ENCODE measurements at places on chromosomes 5 and 9.
A peak's percentile ranks its signal among the peaks of the same experiment; 100 is the strongest.

- no peak for DNase-seq
Observed at GRCh38 chr9:138028596-138028995, 151.0 kb downstream of the CACNA1B start.

DNA sequence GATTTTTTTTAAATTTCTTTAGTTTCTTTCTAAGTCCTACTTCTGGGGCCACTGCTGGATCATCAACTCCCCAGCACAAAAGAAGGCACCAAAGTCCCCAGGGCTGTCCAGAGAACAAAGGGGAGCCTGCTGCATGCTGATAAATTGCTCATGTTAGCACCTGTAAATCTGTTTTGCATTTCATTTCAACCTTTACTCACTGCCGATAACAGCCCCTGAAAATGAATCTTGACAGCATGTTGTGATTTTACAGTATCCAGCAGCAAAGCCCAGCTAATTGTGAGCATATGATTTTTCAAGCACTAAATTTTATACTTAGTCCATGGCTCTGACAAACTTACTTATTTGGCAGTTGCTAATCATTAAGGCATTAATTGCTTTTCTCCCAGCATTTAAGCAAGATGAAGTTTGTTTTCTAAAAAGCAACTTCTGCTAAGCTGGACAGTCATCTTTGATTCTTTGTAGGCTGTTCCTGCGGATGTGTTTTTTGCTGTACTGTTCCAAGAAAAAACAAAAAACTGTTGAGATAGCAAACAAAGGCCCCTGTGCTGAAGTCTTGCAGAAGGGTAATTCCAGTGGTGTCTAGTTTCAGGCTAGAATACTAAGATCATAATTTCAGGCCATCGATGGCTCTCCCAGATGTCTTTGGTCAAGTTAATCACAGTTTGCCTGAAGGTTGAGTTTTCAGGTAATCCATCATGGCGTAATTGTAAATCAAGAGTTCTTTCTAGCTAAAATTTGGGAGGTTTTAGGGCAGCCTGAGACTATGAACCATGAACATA, 73.1 kb upstream of the GAS1 start:
- DNase-seq: no peak

DNA sequence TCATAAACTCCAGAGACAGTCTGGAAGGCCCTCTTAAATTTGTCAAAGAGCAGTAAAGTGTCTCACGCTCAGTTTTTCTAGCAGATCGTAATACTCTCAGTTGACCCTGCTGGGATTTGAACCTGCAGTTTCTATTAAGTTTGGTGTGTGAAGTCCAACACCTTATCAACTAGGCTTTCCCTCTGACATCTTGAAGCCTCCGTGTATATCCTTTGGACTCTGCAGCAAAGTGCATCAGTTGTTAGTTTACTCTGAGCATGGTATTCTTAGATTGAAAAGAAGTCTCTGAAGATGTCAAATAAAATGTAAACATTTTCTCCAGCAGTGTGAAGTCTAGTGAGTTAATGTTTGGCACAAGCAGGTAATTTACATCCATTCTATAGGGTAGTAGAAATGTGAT, 2.4 kb downstream of the FUBP3 start:
- no peak for DNase-seq

- no peak for DNase-seq
Observed at GRCh38 chr5:95822043-95822541, 434 bp downstream of the GLRX start.

- DNase-seq: peak; percentile 48
Observed at GRCh38 chr5:141430332-141431113, at the start of gene PCDHGA12. Gene PCDHGA12 (plus strand): TSS chr5:141430507. CDS start chr5:141430760, 253 bp downstream.

DNA sequence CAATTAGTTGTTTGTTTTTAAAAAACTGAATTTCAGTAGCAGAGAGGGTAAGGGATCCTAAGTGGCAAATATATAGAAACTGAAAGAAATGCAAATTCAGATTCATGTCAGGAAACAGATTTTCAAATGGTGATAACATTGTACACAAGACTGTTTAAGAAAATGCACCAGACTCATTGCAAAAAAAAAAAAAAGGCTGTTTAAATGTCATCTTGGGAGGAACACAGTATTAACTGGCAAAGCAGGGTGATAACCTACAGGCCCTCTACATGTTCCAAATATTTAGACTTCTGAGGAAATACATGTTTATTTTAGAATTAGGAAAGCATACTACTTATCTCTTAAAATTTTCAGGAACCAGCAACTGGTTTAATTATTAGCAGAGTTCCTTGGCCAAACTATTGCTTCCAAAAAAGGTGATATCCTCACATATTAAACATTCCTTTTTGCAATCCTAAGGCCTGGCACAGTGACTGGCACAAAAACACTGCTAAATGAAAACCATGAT, 114.5 kb downstream of the TSSK1B start:
- DNase-seq: no peak

- DNase-seq: no peak
Observed at GRCh38 chr9:34579104-34579807, 10.3 kb downstream of the CNTFR start.

DNA sequence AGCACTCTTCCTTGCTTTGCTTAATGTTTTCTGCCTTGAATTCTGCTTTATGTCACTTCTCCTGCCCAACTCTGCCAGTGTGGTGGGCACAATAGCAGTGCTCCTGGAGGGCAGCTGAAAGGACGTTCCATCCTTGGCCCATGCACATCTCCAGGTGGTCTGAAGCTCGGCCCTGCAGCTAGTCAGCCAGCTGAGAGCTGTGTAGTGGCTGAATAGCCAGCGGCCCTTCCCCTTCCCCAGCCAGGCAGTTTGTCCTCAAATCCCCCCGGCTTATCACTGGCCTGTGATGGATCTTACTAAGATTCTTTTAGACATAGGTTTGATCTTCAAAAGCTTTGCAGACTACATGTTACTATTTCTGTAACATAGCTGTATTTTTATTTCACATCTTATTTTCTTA, 42.7 kb upstream of the ANGPTL2 start:
- no peak for DNase-seq

GRCh38 chr5:92963800-92964199, 617.2 kb downstream of the NR2F1-AS1 start:
- no peak for DNase-seq

DNA sequence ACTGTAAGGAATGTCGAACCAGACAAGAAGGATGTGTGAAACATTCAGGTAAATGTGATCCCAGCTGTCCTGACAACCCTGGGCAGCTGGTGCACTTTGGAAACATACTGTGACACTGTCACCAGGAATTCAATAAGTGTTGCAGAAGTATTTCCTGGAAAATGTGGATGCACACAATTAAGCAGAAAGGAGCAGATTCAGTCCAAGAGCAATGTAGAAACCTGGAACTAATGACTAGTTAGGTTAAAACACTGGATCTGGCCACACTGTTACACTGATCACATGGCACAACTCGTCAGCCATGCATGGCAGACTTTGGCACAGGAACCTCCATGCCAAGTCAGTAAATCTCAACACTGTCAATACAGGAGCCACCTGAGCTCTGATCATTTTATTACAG, 109.0 kb downstream of the FAM174A start:
- DNase-seq: no peak

GRCh38 chr5:95715799-95716461, 15.2 kb upstream of the RHOBTB3 start:
- DNase-seq: no peak

GRCh38 chr5:39059064-39059463, 15.1 kb downstream of the RICTOR start:
- no peak for DNase-seq

DNA sequence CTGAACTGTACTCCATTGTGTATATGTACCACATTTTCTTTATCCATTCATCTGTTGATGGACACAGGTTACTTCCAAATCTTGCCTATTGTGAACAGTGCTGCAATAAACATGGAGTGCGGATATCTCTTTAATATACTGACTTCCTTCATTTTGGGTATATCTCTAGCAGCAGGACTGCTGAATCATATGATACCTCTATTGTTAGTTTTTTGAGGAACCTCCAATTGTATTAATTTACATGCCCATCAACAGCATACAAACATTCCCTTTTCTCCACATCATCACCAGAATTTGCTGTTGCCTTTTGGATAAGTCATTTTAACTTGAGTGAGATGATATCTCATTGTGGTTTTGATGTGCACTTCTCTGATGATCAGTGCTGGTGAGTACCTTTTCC, 81.8 kb upstream of the FAM120A start:
- DNase-seq: no peak

- DNase-seq: no peak
Observed at GRCh38 chr5:98839469-98840383, 66.3 kb downstream of the RGMB start.

- no peak for DNase-seq
Observed at GRCh38 chr5:82784521-82784920, 292.7 kb downstream of the TMEM167A start.

- no peak for DNase-seq
Observed at GRCh38 chr9:37618817-37619216, 26.4 kb upstream of the TOMM5 start.

- DNase-seq: no peak
Observed at GRCh38 chr5:150764530-150764929, 5.7 kb upstream of the DCTN4 start.

GRCh38 chr5:149578896-149579295, 2.4 kb upstream of the ARHGEF37 start:
- DNase-seq: no peak

GRCh38 chr5:30734118-30734517, 459.4 kb upstream of the CDH6 start:
- no peak for DNase-seq

DNA sequence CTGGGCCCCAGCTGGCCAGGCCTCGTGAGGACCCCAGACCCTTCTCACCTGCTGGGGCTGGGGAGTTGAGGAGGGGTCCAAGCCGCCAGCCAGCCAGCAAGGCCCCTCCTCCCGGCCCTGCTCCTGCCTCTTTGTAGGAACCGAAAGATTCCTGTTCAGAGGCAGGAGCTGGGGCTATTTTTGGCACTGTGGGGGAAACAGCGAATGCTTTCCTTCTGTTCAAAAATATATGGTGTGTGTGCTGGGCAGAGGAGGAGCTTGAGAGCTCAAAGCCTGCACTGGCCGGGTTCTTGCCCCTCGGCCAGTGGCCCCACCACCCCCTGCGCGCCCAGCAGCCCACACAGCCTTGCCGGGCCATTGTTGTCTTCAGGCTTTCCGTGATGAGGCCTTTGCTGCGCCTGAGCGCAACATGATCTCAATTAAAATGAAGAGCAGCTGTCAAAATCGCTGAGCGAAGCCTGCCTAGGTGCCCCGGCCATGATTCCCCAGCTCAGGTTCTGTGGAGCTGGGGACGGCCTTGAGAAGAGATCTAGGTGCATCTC, 13.4 kb downstream of the NCS1 start:
- DNase-seq: no peak

GRCh38 chr5:16894236-16895057, 41.6 kb downstream of the MYO10 start:
- DNase-seq: no peak

GRCh38 chr5:145244788-145245187, 590.4 kb downstream of the PRELID2 start:
- no peak for DNase-seq

DNA sequence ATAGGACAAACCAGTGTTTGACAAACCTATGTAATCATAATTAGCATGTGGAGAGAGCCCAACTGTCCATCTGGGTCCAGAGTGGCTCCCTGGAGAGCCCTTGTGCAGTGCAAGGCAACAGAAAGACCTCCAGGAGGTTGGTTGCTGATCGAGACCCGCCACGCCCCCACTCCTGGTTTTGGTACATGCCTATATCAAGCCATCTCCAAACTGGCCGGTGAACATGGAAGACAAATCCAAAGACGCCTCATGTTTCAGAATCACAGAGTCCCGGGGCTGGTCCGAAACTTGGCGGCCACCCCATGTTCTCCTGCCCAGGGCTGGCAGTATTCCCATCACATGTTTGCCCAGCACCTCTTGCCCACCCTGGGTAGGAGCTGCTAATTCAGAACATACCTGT, 140.2 kb downstream of the PAX5 start:
- DNase-seq: no peak

GRCh38 chr5:6465831-6466790, 17.5 kb downstream of the UBE2QL1 start:
- no peak for DNase-seq

- DNase-seq: no peak
Observed at GRCh38 chr5:133396814-133397213, 215.5 kb downstream of the FSTL4 start.

DNA sequence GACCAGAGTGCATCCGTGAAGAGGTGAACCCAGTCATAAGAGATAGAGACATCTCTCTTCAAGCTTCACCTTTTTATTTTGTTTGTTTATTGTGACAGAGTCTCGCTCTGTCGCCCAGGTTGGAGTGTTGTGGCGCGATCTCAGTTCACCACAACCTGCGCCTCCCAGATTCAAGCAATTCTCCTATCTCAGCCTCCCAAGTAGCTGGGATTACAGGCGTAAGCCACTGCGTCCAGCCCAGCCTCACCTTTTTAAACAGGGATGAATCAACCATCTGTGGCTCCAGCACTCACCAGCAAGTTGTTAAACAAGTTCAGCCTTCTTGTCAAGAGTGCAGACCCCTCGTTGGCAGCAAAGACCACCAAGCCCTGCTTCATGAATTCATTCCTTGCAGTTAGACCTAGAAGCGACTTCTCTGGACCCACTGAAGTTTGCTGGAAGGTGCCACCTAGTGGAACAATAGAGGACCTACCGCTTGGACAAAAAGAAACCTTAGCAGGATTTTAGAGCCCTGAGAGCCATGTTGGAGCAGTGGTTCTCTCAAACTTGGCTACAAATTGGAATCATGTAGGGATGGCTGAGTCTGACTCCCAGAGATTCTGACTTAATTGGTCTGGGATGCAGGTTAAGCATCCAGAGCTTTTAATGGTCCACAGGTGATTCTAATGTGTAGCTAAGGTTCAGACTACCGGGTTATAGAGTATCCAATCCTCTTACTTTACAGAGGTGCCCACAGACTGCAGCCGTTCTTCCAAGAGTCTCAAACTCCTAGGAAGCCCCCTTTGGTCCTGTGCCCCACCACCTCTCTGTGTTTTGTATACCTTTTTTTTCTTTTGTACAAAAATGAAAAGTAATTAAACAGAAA, 10.5 kb upstream of the GALNT10 start:
- no peak for DNase-seq

GRCh38 chr5:169904508-169904907, 75.8 kb downstream of the INSYN2B start:
- DNase-seq: no peak

DNA sequence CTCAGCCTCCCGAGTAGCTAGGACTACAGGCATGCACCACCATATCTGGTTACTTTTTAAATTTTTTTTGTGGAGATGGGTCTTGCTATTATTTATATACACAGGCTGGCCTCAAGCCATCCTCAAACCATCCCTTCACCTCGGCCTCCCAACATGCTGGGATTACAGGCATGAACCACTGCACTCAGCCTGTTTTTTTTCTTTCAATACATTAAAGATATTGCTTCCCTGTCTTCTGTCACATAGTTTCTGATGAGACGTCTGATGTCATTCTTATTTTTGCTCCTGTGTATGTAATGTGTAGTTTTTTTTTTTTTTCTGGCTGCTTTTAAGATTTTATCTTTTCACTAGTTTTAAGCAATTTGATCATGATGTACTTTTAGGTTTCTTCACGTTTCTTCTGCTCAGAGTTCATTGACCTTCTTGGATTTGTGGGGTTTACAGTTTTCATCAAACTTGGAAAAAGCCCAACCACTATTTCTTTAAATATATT, 11.4 kb upstream of the RGS3 start:
- no peak for DNase-seq
